IPS DF 19.7 (cell line): ENCODE measurements at places on chromosomes 5 and 9.

GRCh38 chr5:164170814-164171213 lies 665.4 kb downstream of the MAT2B start:
- DNase-seq = no peak

DNA sequence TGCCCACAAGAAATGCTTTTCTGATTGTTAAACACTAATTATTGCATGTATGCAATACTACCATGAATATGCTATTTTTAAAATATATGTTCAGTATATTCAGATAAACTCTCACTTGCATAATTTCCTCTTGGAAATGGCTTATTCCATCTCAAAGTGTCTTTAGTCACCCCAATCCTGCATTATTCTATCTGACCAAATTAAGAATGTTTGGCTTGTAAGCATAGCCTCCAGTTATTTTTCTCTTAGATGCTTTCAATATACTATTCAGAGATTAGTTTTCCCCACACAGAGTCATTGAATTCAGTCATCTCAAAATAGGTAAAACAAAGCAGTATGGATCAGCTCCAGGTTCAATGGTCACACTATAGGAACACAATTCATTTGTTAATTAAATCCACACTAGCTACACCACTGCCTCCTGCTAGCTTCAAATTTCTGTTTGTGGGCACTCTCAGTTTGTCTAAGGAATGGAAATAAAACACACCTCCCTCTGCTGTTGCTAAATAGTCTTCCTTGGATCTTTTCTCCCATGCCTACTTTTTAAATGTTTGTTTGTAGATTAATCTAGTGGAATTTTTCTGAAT lies 134.6 kb upstream of the TBCA start:
- no peak for DNase-seq

GRCh38 chr5:79547429-79547822 lies 33.5 kb upstream of the HOMER1 start:
- DNase-seq = no peak

DNA sequence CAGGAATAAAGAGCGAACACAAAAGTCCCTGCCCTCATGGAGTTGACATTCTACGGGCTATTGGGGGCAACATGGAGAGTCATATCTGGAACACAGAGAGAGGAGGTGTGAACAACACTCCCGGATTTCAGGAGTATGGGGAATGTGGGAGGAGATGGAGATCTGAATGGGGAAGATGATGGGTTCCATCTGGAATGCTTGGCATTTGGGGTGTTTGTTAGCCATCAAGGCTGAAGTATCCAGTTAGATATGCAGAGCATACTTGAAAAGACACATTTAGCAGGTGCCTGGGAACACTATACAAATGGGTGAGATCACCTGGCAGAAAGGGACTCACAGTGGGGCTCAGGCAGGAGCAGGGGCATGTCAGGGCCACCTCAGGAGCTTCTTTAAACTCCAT lies 61.1 kb downstream of the EGFLAM start:
- DNase-seq = no peak

GRCh38 chr5:16260000-16260399 lies 80.4 kb upstream of the MARCHF11 start:
- DNase-seq = no peak

- DNase-seq = no peak
Measured at GRCh38 chr9:110405858-110406443, 68.3 kb upstream of the TXNDC8 start.
